Neural crest cell (in vitro differentiated cells): ENCODE measurements at places on chromosomes 4 and X. TPM values are rescaled to one million over a fixed set of nuclear protein-coding genes. Genes with fewer than 3 reads are reported as not detected.

SPANXN3 gene
- total RNA-seq: not detected in 2 replicates

GRCh38 chr4:52423967-52424366 is 235.1 kb downstream of the USP46 start:
- H3K36me3 ChIP-seq: no peaks in the 10 kb centered on the region
- no peaks in the 10 kb centered on the region for H3K27me3 ChIP-seq
- no peaks in the 10 kb centered on the region for H3K4me1 ChIP-seq
- no peak overlapping the region for H3K27ac ChIP-seq
- H3K4me3 ChIP-seq: no peak overlapping the region

DNA sequence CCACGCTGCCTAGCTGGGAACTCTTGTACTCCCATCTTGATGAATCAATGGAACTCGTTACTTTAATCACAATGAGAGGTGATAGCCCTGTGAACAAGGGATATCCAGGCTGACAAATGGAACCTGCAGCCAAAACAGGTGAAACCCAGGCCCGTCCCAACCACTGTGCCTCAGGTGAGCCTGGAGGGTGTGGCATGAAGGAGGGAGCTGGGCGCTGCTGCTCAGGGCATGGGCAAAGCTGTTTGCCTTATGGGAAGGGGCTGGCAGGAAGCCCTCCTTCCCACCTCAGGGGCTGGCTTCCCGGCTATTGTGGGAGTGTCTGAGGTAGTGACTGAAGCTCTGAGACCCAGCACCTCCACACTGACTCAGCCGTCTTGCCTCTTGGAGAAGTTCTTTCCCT is 209.4 kb upstream of the ATP6AP2 start:
- H3K4me3 ChIP-seq: no peak overlapping the region
- no peaks in the 10 kb centered on the region for H3K4me1 ChIP-seq
- H3K27ac ChIP-seq: no peak overlapping the region
- H3K27me3 ChIP-seq: no peaks in the 10 kb centered on the region

P2RY8 gene
- not detected in 2 replicates for total RNA-seq

- no peaks in the 10 kb centered on the region for H3K27me3 ChIP-seq
- H3K27ac ChIP-seq: no peak overlapping the region
- no peak for DNase-seq
- no peak overlapping the region for H3K4me3 ChIP-seq
Measured at GRCh38 chr4:167339781-167340180, 105.5 kb upstream of the SPOCK3 start.

ATP1B4 gene
- not detected in 2 replicates for total RNA-seq

- H3K27me3 ChIP-seq: peaks cover 72% of the 10 kb centered on the region
- H3K4me1 ChIP-seq: peaks cover 9% of the 10 kb centered on the region
- H3K27ac ChIP-seq: no peak overlapping the region
- peaks cover 7% of the 10 kb centered on the region for H3K36me3 ChIP-seq
- DNase-seq: no peak
- no peak overlapping the region for H3K4me3 ChIP-seq
Measured at GRCh38 chr4:7403001-7403400, 31.7 kb downstream of the PSAPL1 start.

- H3K27me3 ChIP-seq: no peaks in the 10 kb centered on the region
- no peak overlapping the region for H3K27ac ChIP-seq
- peaks cover 6% of the 10 kb centered on the region for H3K4me1 ChIP-seq
- no peak for DNase-seq
Measured at GRCh38 chrX:68398291-68398690, 35.0 kb downstream of the OPHN1 start.

AR gene
- total RNA-seq: 6.3 and 7.9 TPM in 2 replicates

KDR gene
- total RNA-seq: 0.12 TPM in 1 of 2 replicates, not detected in the other

WAS gene
- total RNA-seq: 0.64 and 0.70 TPM in 2 replicates

HDAC8 gene
- total RNA-seq: 31.0 and 34.4 TPM in 2 replicates

DNA sequence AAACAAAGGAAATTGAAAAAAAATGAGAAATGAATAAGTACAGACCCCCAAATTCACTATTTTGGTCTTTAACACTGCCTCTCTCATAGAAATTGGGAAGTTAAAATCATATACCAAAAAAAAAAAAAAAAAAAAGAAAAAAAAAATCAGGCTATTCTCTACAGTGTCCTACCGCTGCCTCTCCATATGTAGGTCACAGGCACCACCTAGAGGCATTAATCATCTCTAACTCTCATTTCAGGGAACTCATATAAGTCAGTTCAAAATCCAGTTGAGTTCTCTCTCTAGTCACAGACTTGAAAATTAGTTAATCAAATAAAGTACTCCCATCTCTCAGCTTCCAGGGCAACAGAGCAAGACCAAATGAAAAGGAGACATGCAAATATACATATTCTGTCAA is 47.9 kb downstream of the COX18 start:
- H3K27me3 ChIP-seq: no peaks in the 10 kb centered on the region
- H3K27ac ChIP-seq: no peak overlapping the region
- no peak overlapping the region for H3K4me3 ChIP-seq

AMBN gene
- not detected in 2 replicates for total RNA-seq

GAGE1 gene
- not detected in 2 replicates for total RNA-seq

FRMD7 gene
- total RNA-seq: 0.21 and 0.52 TPM in 2 replicates

DNA sequence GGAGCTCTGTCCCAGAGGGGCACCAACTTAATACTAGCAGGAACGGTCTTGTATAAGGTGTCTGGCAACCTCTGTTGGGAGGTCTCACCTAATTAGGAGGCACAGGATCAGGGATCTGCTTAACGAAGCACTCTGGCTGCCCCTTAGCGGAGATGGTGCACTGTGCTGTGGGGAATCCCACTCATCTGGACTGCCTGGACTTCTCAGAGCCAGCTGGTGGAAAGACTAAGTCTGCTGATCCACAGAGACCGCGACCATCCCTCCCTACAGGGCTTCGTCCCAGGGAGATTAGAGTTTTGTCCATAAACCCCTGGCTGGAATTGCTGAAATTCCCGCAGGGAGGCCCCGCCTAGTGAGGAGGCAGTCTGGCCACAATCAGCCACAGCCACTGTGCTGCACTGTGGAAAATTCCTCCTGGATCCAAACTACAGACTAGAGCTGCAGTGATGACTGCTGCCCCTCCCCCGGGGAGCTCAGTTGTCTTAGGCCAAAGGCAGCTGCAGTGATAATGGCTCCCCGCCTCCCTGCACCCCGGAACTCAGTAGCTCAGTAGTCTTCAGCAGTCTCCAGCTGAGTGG is 22.0 kb upstream of the ZCCHC4 start:
- peaks cover 14% of the 10 kb centered on the region for H3K27me3 ChIP-seq
- H3K4me1 ChIP-seq: no peaks in the 10 kb centered on the region
- no peak for DNase-seq

GUCY1A1 gene
- 0.44 and 0.75 TPM in 2 replicates for total RNA-seq

GPR119 gene
- total RNA-seq: not detected in 2 replicates

- H3K36me3 ChIP-seq: no peaks in the 10 kb centered on the region
- H3K27me3 ChIP-seq: no peaks in the 10 kb centered on the region
- no peak overlapping the region for H3K4me3 ChIP-seq
- no peak for DNase-seq
Measured at GRCh38 chr4:11297627-11298026, 131.1 kb downstream of the HS3ST1 start.

AKAP4 gene
- not detected in 2 replicates for total RNA-seq
